CD4-positive, alpha-beta T cell treated with Interleukin-12 subunit alpha and Interleukin-12 subunit beta, for 1 hour (primary cell): ENCODE measurements at places on chromosomes 1 and 21.
A peak's percentile ranks its signal among the peaks of the same experiment; 100 is the strongest.

GRCh38 chr1:172494166-172494565, 38.8 kb upstream of the SUCO start:
- DNase-seq: no peak

DNA sequence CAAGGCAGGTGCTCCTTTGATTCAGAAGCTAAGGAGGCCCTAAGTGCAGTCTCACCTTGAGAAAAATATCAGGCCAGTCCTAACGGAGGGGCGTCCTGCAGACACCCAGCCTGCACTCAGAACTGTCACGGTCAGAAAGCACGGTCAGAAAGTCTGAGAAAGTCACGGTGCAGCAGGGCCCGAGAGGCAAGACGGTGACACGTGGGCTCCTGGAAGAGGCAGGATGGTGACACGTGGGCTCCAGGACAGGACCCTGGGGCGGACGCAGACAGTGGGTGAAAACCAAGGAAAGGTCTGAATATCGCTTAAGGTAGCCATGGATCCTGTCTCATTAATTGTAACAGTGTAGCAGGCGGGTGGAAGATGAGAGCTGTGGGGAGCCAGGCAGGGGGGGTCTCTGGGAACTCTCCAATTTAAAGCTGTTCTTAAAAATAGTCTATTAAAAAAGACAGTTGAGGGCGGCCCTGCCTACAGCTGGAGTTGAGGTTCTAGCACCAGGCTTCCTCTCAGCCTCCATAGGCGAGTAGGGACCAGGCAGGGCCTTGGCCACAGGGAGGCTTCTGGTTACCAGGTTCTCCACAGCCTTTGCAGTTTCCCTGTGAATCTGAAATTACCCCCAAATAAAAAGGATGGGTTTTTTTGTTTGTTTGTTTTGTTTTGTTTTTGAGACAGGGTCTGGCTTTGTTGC, 65.2 kb downstream of the FAAP20 start:
- DNase-seq: no peak

GRCh38 chr1:228346731-228347130, 59.9 kb downstream of the TRIM11 start:
- DNase-seq: no peak

DNA sequence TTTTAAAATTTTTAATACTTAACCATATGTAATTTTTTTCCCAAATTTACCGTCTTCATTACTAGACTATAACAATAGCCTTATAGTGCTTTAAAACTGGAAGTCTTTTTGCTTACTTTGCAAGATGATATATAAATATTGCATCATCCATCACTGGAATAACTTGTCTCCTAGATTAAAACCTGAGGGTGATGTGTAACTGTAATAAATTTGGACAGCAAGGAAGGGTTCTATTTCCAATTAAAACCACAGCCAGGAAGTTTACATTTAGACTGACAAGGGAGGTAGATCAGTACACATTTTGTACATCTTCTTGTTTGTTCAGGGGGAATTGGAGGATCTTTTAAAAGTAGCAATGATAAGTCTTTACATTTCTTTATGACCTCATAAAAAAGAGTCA, 21.9 kb downstream of the NTNG1 start:
- DNase-seq: no peak

GRCh38 chr1:232813760-232814159, 8.5 kb downstream of the MAP10 start:
- DNase-seq: no peak

DNA sequence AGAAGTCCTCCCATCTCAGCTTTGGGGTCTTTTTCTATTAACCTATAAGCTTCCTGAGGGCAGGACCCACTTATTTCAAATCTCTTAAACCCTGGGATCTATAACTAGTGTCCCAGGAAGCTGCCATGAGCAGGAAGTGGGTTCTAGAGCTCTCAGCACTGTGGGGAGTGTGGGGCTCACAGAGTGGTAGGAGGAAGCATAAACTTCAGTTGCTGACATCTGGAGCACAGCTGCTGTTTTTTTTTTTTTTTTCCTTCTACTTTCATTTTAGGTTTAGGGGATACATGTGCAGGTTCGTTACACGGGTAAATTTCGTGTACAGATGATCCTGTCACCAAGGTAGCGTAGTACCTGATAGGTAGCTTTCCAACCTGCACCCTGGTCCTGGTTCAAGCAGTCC, 59.3 kb downstream of the AK4 start:
- no peak for DNase-seq

GRCh38 chr1:177045151-177045550, 119.4 kb downstream of the ASTN1 start:
- no peak for DNase-seq

DNA sequence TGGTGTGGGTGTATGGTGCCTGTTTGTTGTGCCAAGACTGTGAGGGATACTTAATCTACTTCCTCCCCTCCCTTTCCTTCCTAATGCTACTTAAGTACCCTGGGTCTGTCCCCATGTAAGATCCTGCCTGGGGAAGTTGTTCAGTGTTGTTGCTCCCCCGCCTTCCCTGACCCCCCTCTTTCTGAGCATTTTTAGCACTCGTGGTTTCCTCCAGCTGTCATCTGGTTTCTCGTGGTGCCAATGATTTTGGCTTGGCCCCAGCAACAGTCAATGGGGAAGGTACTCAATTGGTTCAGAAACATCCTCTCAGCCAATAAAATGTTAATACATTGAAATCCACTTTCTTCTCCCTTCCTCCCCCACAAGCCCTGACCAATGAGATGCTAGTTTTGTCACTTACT, 8.0 kb upstream of the B4GALT3 start:
- DNase-seq: peak; percentile 91

GRCh38 chr1:208737922-208738321, 493.7 kb upstream of the PLXNA2 start:
- no peak for DNase-seq
